ENCODE measurements at places on chromosomes 3 and 15.

GRCh38 chr15:72220687-72221086 lies 10.3 kb downstream of the PKM start:
- DNase-seq: no peak

GRCh38 chr15:58362262-58362922 lies 69.4 kb upstream of the LIPC start:
- no peak for DNase-seq

GRCh38 chr15:88745696-88746095 lies 57.5 kb upstream of the ACAN start:
- no peak for DNase-seq

DNA sequence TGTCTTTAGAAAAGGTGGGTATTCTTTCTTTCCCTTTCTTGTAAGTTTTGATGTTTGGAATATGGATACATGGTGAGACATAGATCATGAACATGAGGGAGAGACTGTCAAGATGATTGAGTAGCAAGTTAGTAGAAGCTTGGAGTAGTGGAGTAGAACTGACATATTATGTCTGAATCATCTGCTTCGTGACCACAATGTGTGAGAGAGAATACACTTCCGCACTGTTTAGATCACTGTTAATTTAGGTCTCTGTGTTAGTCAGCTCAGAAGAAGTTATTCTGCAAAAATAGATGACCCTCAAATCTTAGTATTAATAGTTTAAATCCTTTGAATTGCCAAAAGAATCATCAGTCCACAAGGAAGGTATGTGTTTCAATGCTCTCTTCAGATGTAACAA lies 151.0 kb downstream of the OXSM start:
- no peak for DNase-seq

DNA sequence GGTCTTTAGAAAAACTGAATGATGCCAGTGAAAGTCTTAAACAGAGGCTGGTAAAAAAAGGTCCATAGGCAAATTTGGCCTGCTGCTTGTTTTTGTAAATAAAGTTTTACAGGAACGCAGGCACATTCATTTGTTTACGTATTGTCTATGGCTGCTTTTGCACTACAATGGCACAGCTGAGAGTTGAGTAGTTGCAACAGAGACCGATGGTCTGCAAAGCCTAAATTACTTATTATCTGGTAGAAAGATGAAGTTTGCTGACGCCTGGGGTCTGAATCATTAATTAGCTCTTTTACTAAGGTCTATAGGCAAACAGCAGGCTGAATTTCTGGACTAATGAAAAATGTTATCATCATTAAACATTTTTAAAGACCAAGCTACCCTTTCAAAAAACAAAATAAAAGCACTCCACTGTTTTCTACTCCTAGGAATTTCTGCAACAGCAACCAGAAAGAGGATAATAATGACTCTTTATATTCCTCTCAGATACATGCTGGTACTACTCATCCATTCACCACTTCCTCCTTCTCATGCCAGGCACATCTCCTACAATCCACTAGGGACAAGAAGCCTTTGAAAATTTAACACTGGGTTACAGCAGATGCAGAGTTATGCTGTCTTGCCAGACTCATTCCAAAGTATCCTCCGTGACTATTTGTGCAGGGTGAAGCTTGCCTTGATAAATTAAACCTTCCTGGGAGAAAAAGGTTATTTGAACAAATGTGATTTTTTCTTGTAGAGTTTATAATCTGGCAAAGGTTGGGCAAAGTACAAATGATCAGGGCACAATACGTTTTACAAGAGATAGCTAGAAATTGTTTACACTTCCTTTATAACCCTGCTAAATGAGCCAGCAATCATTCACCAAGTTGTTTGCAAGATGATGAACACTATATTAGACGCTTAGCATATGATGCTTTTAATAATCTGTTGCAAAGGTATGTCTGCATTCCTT lies 6.0 kb downstream of the GATM start:
- no peak for DNase-seq

GRCh38 chr3:189967254-189967865 lies 153.3 kb downstream of the P3H2 start:
- DNase-seq: no peak

- no peak for DNase-seq
Observed at GRCh38 chr15:66388576-66388975, 1.9 kb downstream of the MAP2K1 start.

GRCh38 chr3:64830681-64831080 lies 142.9 kb upstream of the ADAMTS9 start:
- no peak for DNase-seq

GRCh38 chr3:72352176-72352575 lies 496.1 kb downstream of the SHQ1 start:
- DNase-seq: no peak

DNA sequence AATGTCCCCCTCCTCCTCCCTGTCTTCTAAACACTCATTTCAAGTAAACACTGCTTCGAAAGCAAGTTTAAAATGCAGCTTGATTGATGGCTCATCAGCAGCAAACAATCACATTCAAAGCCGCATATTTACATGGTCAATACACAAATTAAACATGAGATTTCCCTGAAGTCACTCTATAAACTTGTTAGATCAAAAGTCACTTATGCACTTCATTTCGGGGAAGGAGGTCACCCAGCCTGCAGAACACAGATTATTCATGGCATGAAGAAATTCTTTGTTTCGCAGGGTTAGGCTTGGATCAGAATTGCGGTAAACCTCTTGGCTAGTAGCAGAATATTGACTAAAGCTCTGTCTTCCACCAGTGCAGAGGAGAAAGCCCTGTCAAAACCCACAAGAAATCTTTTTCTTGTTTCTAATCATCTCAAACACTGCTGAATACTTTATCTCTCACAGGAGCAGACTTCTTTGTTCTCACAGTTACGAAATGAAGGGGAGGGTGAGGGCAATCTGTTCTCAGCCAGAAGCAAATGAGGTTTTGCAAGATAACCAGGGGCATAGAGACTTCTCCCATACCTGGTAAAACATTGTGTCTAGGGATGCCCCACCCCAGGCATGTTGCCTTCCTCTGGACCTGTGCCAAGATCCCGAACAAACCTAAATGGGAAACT lies 133.3 kb upstream of the CHL1 start:
- no peak for DNase-seq
